ENCODE measurements at places on chromosomes 1 and 21.

DNA sequence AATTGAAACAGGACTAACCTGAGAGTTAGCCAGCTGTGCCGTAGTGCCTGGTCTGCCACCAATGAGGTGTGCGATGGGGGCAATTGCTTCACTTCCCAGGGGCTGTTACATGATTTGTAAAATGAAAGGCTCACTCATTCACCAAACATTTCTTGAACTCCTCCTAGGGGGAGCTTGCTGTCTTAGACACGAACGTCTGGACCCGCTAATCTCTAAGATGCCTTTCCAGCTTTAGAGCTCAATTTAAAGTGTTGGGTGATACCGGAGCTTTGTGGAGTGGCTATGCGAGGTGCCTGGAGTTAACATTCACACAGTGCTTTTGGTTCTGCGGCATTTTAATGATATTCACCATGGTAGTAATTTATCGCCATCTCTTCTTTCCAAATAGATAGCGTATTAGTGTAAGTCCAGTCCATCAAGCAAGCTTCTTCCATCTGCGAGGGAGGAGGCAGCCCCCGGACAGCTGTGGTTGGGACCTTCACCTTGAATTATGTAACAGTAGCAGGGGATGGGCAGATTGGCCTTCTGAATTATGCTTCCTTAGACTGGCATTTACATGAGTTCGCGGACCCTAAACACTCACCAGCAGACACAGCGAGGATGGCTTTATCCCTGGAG lies 179.9 kb downstream of the ADSS2 start:
- DNase-seq: no peak

- no peak for DNase-seq
These were observed 16.6 kb upstream of the LEMD1 start for GRCh38 chr1:205438213-205439158.

GRCh38 chr21:38236232-38236631 lies 20.6 kb upstream of the KCNJ15 start:
- DNase-seq: no peak

DNA sequence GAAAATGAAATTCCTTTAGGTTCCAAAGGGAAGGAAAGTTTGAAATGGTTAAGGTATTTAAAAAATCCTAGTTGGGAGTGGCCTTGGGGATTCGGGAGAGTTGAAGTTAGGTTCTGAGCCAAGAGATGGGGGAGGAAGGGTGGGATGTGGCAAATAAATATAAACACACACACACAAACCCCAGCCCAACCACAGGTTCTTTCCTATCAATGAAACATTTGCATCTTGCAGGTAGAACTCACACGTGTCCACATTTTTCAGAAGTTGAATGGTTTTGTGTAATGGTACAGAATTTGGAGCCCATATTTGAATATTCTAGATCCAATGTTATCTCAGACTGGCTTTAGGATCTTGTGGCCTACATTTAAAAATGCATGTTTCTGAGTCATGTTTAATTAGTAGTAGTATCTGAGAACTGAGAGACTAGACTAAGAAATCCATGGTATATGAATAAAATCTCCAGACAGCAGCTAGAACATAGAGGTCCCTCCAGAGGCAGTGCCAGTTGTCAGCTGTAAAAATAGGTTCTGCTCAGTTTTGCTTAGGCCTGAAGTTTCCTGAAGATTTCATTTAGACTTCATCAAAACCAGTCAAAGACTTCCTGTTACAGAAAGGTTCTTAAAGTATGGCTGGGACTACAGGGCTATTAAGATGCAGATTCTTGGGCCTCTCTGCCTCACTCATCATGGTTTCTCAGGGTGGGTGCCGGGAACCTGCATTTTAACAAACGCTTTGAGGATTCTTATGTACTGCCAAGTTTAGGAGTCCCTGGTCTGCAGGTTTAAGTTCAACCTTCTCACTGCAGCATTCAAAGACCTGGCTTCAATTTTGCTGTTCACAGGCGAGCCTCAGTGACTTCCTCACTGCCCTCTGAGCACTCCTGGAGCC lies 21.3 kb downstream of the RUNX1 start:
- no peak for DNase-seq

DNA sequence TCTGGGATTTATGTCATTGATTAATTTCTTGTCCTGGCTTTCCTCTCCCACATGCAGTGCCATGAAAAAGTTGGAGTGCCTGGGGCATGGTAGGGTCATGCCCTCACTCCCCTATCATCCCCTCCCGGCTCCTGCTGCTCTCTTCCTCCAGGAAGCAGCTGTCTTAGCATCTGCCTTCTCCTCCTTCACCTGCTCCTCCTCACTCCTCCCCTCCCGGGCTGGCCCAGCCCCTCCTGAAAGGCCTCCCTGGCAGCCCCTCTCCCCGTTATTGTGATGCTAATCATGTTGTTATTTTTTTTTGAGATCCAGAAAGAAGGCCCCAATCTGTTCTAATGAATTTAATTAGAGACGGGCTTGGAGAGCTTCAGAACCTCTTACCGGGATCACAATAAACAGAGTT lies 36.3 kb upstream of the NFASC start:
- no peak for DNase-seq

- no peak for DNase-seq
These were observed 170.6 kb upstream of the ARHGEF16 start for GRCh38 chr1:3283849-3284248.

- DNase-seq: peak; percentile 20
These were observed 20.2 kb upstream of the ZNF436 start for GRCh38 chr1:23389837-23390321.

DNA sequence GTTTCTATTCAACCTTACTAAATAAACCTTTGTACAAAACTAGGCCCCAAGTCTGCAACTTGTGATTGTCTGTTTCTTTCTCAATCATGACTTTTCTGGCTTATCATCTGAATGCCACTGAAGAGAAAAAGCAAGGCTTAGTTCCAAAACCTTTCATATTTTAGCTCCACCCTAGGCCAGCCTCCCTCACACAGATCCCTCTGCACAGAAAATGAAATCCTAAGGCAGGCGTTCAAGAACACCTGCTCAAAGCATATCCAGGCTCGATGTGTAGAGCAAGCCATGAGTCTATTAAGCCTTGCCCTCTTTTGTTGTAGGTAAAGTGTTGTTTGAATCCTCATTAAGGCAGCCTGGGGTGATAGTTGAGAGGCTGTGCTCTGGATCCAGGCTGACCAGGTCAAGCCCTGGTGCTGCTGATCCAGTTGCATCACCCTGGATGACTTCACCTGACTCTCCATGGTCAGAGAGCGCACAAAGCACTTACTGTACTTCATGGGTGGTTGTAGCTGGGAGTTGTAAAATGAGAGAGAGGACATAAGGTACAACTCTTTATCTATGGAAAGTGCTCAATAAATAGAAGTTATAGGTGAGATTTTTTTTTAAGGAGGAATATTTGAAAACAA lies 39.0 kb downstream of the FYB2 start:
- DNase-seq: no peak

GRCh38 chr21:38853421-38853919 lies 47.7 kb downstream of the ETS2 start:
- DNase-seq: peak; percentile 65

DNA sequence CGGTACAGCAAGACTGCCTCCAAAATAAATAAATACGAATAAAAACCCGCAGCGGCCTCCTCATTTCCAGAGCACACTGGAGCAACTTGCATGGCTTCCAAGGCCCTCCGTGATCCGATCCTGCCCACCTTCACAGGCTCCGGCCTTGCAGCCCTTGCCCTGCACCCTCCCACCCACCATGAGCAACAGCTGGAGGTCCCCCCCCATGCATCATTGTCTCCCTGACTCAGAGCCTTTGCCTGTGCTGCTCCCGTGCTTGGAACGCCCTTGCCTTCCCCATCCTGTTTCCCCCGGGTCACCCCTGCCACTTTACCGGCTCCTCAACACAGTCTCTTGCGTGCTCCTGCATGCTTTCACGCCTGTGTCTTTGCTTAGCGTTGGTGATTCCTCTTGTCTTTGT lies 71.0 kb upstream of the ANGPTL1 start:
- DNase-seq: no peak

- no peak for DNase-seq
These were observed 108.6 kb downstream of the OLFML2B start for GRCh38 chr1:161915051-161915503.

- DNase-seq: no peak
These were observed 3.4 kb upstream of the ARHGAP29 start for GRCh38 chr1:94240822-94241221.

GRCh38 chr1:237748171-237748960 lies 142.4 kb downstream of the ZP4 start:
- DNase-seq: no peak

- no peak for DNase-seq
These were observed 89.8 kb downstream of the ADSS2 start for GRCh38 chr1:244361764-244362473.

DNA sequence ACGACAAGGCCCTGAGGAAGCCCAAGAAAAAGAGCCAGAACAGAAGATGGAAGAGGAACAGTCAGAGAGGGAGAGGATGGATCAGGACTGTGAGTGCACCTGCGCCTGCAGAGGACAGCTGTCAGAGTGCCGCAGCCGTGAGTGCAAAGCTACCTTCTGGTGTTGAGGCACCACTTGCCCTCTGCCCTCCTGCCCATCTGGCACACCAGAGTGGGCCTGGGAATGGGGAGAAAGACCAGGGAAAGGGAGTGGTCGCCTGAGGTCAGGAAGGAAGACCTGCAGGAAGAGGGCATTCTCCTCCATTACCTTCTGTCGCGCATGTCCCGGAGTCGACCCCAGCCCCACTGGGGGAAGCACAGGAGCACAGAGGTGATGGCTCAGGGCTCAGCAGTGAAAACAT lies 26.2 kb downstream of the VASH2 start:
- DNase-seq: no peak

DNA sequence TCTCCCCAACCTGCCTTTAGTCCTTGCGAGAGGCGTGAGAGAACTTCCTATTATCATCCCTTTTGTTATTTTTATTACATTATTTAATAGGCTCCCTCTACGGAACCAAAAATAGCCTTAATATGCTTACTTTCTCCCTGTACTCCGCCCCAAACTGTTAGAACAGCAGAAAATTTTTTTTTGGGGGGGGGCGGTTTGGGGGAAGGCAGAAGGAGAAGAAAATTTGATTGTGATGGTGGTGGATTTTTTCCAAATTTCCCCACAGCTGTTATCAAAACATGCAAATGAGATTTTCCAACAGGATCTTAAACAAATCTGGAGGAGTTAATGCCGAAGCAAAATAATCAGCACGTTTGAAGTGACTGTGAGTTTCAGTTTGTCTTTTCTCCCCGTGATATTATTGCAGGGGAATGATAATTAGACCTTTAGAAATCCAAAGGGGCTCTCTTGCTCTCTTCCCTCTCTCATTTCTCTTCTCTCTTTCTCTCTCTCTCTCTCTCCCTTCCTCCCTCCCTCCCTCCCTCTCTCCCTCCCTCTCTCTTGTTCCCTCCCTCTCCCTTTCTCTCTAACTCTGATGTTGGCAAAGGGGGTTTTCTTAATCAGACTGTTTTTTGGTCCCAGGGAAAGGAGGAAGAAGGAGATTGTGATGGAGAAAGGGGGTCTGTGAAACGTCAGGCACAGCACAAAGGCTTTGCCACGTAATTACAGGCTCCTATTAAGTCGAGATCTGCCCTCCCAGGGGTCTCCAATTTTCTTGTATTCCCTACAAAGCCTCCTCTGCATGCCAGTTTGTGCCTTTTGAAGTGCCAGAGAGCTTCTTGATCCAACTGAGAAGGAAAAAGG lies 1.1 kb upstream of the PRRX1 start:
- no peak for DNase-seq

GRCh38 chr1:9689011-9689706 lies 37.6 kb downstream of the PIK3CD start:
- peak; percentile 22 for DNase-seq

DNA sequence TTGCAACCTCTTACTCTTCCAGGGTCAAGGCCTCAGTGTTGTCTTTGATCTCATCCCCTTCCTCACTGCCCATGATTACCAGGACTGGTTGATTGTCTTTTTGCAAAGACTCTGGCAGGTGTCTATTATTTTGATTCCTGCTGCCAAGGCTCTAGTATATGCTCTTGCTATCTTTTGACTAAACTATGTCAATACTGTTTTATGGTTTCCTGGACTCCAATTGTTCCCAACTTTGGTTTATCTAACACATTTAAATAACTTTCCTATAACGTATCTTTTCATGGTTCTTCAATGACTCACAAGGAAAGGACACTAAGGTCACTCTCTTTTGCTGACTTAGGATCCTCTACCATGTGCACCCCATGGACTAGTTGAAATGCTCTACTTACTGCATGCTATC lies 141.5 kb downstream of the PTPRC start:
- DNase-seq: no peak

- peak; percentile 19 for DNase-seq
These were observed 5.7 kb upstream of the PPM1J start for GRCh38 chr1:112720800-112721199.

DNA sequence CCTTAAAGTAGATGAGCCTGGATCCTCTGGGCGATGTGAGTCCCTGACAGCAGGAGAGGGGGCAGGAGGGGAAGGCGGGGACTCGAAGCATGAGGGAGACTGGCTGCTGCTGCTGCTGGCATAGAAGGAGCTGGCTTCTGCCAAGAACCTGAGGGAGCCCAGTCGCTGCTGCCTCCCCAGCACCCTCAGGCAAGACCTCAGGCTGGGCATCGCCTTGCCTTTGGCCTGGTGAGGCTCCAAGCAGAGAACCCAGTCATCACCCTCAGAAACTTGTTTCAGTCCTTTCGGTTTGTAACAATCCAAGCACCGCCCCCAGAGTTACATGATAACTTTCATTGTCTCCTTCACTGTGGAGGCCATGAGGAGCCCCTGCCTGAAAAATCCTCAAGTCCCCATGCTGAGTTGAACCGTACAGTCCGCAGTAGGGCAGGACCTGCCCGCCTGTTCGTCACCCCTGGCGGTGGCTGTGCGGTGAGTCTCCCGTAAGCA lies 38.8 kb downstream of the POFUT2 start:
- no peak for DNase-seq

- DNase-seq: no peak
These were observed 36.4 kb downstream of the MRAP start for GRCh38 chr21:32334980-32335531.

- no peak for DNase-seq
These were observed 103.1 kb downstream of the PGBD5 start for GRCh38 chr1:230322967-230323547.

DNA sequence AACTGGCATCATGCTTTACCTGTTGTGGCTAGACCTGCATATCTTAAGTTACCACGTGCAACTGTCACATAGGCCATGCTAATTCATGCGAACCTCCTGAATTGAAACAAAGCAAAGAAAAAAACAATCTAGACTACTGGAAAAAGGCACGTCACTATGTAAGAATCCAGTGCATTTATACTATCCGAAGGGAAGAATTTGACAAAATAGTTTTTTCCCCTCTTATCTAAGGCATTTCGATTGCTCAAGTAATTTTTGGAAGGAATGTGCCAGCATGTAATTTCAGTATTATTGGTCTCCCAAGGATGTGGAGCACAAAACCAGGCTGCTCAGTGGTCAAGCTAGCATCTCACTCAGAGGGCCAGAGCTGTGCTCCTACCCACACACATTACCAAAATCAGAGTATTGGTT lies 31.5 kb upstream of the C1orf198 start:
- no peak for DNase-seq

- DNase-seq: no peak
These were observed 21.8 kb downstream of the PCSK9 start for GRCh38 chr1:55061000-55061705.

GRCh38 chr21:42381347-42381984 lies 14.4 kb downstream of the TMPRSS3 start:
- peak; percentile 45 for DNase-seq

GRCh38 chr1:227305894-227306626 lies 12.2 kb downstream of the CDC42BPA start:
- no peak for DNase-seq
